ENCODE measurements at places on chromosomes 12 and 14. TPM values are rescaled to one million over a fixed set of nuclear protein-coding genes. Genes with fewer than 3 reads are reported as not detected.

DNA sequence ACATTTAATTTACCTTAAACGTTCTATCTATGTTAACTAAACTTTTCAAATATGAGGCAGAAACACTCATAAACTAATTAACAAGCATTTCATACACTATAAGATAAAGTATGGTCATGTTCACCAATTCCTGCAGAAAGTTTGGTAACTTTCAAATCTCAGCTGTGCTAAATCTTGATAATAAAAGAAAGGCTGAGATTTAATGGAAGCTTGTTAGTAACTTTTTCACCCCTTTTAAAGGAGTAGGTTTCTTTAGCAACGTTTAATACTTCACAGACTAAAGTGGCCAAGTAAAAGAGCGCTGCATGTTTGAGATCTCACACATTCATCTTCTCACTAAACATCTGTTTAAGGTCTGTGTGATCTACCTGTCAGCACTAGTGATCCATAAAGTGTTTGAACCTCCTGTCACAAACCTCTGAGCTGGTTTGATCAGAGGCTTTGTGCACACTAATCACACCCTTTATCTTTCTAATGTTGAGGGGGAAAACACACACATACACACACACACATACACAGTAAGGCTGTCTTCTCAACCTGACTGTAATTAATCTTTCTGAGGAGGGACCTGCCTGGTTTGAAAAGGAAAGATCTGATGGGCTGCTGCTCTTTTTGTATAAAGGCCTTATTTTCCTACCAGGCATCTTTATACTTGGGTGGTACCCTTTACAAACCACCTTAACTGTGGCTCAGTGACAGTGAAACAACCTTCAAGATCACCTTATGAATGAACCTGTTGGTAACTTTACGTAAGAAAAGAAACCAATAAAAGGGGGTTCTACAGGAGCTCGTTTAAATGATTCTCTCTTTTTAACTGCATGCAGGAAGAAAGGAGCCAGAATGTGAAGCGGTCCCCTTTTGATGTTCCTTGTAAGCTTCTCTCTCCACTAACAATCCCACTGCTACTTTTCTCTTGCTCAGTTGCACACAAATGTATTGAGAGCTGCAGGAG is 244.2 kb downstream of the SOX5 start:
- no peak for DNase-seq

GRCh38 chr14:56118611-56119181 is 485 bp downstream of the PELI2 start:
- DNase-seq, result no peak

GRCh38 chr12:89709995-89710872 is 1.6 kb upstream of the ATP2B1 start:
- no peak for DNase-seq

DNA sequence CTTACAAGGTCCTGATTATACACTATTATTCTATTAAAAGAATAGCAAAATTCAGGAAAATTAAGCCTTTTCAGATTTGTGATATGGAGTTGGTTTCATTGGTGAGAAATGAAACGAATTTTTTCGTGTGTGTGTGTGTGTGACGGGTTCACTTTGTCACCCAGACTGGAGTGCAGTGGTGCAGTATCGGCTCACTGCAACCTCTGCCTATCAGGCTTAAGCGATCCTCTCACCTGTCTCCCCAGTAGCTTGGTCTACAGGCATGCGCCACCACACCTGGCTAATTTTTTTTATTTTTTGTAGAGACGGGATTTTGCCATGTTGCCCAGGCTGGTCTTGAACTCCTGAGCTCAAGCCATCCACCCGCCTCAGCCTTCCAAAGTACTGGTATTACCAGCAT is 9.7 kb downstream of the PCBP2 start:
- no peak for DNase-seq

GRCh38 chr12:7797698-7798398 is 8.6 kb downstream of the NANOG start:
- DNase-seq, result no peak

GRCh38 chr12:96375841-96376604 is 24.2 kb downstream of the CDK17 start:
- no peak for DNase-seq

GRCh38 chr12:47941871-47942613 is 21.4 kb upstream of the TMEM106C start:
- no peak for DNase-seq

DNA sequence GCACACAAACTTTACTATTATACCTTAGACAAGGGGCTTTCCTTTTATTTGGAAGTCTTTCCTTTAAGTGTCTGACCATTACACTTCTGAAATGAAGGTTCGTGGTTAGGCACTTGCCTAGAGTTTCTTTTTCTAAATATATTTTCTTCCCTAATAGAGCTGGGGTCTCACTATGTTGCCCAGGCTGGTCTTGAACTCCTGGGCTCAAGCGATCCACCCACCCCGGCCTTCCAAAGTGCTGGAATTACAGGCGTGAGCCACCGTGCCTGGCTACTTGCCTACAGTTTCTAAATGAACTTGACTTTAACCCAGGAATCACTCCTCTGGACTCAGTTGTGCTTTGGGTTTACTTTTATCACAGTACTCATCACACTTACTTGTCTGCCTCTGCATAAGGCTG is 57.6 kb downstream of the PEBP1 start:
- no peak for DNase-seq

The SLC35F4 gene
- total RNA-seq, result not detected

The EPYC gene
- not detected for total RNA-seq

The PKP2 gene
- total RNA-seq, result 13.8 TPM

Measured in pulmonary artery endothelial cell (primary cell).